ENCODE measurements at places on chromosomes 5 and 9. TPM values are rescaled to one million over a fixed set of nuclear protein-coding genes. Genes with fewer than 3 reads are reported as not detected.

Gene WHRN
- 11.0 TPM for total RNA-seq

Gene LPAR1
- 120 TPM for total RNA-seq

Gene C9orf152
- not detected for total RNA-seq

Gene NR4A3
- total RNA-seq = 2.4 TPM

Gene SHISAL2B
- not detected for total RNA-seq

Gene EQTN
- not detected for total RNA-seq

DNA sequence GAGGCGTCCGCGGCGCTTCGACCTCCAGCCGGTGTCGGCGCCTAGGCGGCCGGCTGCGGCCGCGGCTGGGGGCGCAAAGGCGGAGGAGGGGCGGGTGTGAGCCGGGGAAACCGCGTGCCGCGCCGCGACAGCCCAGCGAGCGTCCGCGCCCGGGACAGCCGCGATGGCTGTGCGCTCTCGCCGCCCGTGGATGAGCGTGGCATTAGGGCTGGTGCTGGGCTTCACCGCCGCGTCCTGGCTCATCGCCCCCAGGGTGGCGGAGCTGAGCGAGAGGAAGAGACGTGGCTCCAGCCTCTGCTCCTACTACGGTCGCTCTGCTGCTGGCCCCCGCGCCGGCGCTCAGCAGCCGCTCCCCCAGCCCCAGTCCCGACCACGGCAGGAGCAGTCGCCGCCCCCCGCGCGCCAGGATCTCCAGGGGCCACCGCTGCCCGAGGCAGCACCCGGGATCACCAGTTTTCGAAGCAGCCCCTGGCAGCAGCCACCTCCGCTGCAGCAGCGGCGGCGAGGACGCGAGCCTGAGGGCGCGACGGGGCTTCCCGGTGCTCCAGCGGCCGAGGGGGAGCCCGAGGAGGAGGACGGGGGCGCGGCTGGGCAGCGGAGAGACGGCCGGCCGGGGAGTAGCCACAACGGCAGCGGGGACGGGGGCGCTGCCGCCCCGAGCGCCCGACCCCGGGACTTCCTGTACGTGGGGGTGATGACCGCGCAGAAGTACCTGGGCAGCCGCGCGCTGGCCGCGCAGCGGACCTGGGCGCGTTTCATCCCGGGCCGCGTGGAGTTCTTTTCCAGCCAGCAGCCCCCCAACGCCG lies 605 bp downstream of the CHSY3 start:
- H3K4me3 ChIP-seq = peak overlapping the region; percentile 93
- no peaks in the 10 kb centered on the region for H3K36me3 ChIP-seq
- H3K4me1 ChIP-seq = peaks cover 30% of the 10 kb centered on the region

DNA sequence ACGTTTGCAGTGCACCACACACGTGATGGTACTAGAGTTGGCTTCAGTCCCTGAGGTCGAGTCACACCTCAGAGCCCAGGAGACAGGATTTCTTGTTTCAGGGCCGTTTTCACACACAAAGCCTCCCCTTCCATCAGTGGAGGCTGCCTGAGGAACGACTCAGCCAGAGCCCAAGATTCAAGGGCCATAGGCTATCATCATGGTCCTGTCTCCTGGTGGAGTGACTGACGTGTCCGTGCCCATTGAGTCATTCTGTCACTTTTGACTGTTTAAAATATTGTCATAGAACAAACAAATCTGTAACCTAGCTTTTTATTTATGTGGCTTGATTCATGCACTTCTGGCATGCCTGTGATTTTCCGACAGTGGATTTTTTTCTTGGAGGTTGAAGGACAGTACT lies 28.3 kb downstream of the CAMK2A start:
- no peak overlapping the region for H3K27ac ChIP-seq
- no peaks in the 10 kb centered on the region for H3K27me3 ChIP-seq
- no peak for DNase-seq
- H3K4me3 ChIP-seq = no peak overlapping the region

GRCh38 chr9:130837643-130838042 lies 2.6 kb downstream of the ABL1 start:
- peaks cover 71% of the 10 kb centered on the region for H3K4me1 ChIP-seq
- H3K27me3 ChIP-seq = no peaks in the 10 kb centered on the region
- H3K36me3 ChIP-seq = no peaks in the 10 kb centered on the region
- H3K4me3 ChIP-seq = peak overlapping the region; percentile 98
- peak overlapping the region; percentile 98 for H3K27ac ChIP-seq

DNA sequence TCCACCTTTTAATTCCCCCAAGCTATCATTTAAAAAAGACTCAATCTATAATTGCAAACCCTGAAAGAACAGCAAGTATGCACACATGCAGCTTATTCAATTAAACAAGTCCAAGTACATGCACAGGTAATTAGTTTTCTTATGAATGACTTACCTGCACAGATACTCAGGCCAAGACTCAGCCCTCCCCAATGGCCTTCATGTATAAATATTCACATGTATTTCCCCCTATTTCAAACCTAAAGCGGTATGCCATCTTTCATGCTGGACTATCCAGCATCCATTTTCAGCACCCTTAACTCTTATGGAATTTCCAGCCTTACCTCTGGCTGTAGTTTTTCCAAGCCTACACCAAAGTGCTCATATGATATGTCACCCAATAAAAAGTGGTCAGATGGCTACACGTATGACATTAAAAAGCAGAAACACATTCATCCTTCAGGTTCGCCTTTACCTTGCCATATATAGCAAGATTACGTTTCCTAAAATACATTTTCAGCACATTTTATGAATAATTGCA lies 205.5 kb downstream of the MEF2C start:
- peaks cover 89% of the 10 kb centered on the region for H3K27me3 ChIP-seq
- H3K4me1 ChIP-seq = peaks cover 26% of the 10 kb centered on the region
- H3K27ac ChIP-seq = no peak overlapping the region
- no peaks in the 10 kb centered on the region for H3K36me3 ChIP-seq
- H3K4me3 ChIP-seq = no peak overlapping the region

DNA sequence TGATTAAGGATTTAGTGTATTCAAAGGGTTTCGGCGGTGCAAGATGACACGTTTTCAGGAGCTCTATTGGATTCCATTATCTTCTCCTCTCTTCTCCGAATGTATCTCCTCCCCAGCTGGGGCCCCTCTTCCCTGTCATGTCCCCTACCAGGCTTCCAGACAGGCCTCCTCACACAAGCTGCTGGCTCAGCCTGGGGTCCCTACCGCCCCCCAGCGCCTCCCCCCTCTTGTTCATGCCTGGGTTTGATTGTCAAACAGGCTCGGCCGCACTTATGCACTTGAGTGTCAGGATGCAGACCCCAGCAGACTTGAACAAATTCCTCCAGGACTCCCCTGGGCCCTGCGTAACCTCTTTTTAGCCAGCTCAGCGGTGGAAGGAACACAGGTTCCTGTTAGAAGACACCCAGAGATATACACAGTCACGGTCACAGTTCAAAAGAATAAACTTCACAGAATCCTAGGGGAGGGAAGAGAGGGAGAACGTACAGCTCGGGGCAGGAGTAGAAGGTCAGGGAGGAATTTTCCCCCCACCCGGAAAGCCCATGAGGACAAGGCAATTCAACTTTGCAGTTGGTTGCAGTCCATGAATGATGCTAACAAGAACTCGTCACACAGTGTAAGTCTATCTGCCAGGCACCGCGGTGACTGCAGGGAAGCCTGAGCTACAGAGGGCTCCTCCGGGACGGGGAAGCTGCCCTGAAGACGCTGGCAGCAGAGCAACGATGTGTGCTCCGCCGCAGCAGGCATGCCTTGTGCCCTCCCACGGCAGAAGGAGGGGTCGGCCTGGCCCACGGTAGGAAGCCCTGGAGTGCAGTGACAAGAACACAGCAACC lies 560.0 kb downstream of the BNC2 start:
- H3K36me3 ChIP-seq = no peaks in the 10 kb centered on the region
- H3K4me3 ChIP-seq = no peak overlapping the region
- no peak overlapping the region for H3K27ac ChIP-seq
- DNase-seq = no peak

- H3K27me3 ChIP-seq = peaks cover 33% of the 10 kb centered on the region
- no peaks in the 10 kb centered on the region for H3K36me3 ChIP-seq
- no peaks in the 10 kb centered on the region for H3K4me1 ChIP-seq
- no peak overlapping the region for H3K27ac ChIP-seq
- DNase-seq = no peak
Measured at GRCh38 chr9:93064392-93065134, 6.1 kb downstream of the SUSD3 start.

GRCh38 chr9:71928376-71928775 lies 16.9 kb downstream of the C9orf85 start:
- H3K27me3 ChIP-seq = no peaks in the 10 kb centered on the region
- peaks cover 5% of the 10 kb centered on the region for H3K36me3 ChIP-seq
- DNase-seq = no peak

DNA sequence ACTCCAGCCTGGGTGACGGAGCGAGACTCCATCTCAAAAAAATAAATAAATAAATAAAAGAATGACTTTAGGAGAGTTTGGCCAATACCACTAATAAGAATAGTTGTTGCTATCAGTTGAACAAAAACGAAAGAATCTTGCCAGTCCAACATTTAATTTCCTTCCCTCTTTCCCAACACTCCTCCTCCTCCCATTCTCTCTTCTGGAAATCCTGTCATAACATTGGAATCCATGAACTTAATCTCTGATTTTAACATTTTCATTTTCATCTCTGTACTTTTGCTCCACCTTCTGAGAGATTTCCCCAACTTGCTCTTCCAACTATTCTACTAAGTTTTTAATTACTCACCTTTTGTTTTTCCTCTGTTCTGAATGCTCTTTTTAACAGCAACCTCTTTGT lies 42.8 kb upstream of the CDK20 start:
- peaks cover 4% of the 10 kb centered on the region for H3K27me3 ChIP-seq
- no peak overlapping the region for H3K4me3 ChIP-seq
- H3K4me1 ChIP-seq = no peaks in the 10 kb centered on the region
- no peak overlapping the region for H3K27ac ChIP-seq

DNA sequence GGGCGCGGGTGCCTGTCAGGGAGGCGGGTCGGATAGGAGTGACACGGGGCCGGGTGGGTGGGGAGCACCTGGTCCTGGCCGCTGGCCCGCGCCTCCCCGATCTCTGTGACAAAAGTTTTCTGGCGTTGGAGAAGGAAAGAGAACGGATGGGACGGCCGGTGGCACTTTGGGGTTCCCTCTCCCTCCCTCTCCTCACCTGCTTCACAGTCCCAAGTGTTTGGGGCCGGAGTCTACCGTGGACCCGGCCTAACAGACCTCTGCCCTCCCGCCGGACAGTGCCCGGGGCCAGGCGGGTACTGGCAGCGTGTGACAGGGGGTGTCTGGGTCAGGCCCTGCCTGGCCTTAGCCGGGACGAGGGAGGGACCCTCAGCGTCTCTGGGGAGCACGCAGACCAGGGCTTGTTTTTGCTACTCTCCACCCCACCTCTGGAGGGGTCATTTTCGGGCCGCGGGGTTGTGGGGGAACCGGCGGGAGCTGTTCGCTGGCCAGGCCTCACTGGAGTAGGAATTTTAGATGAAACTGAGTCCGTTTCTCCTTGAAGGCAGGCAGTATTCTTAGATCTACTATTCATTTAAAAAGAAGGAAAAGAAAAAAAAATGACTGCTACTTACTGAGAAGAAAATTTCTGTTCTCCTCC lies 1.7 kb downstream of the PRDM6 start:
- no peak for DNase-seq
- H3K36me3 ChIP-seq = no peaks in the 10 kb centered on the region
- peaks cover 78% of the 10 kb centered on the region for H3K27me3 ChIP-seq
- H3K4me3 ChIP-seq = peak overlapping the region; percentile 35
- peaks cover 40% of the 10 kb centered on the region for H3K4me1 ChIP-seq

GRCh38 chr5:33316773-33317172 lies 124.0 kb upstream of the TARS1 start:
- H3K4me3 ChIP-seq = no peak overlapping the region
- no peak overlapping the region for H3K27ac ChIP-seq
- peaks cover 16% of the 10 kb centered on the region for H3K4me1 ChIP-seq
- no peaks in the 10 kb centered on the region for H3K36me3 ChIP-seq
- DNase-seq = no peak
- H3K27me3 ChIP-seq = no peaks in the 10 kb centered on the region

- no peak overlapping the region for H3K27ac ChIP-seq
- H3K4me1 ChIP-seq = peaks cover 12% of the 10 kb centered on the region
- peaks cover 71% of the 10 kb centered on the region for H3K27me3 ChIP-seq
- DNase-seq = no peak
- no peaks in the 10 kb centered on the region for H3K36me3 ChIP-seq
Measured at GRCh38 chr9:124037790-124038189, 26.2 kb downstream of the LHX2 start.

Data from osteocyte (in vitro differentiated cells).